ENCODE measurements at places on chromosomes 6 and 20. TPM values are rescaled to one million over a fixed set of nuclear protein-coding genes. Genes with fewer than 3 reads are reported as not detected.

Gene ZBTB22
- polyA plus RNA-seq: 15.6 TPM

- H3K4me1 ChIP-seq: no peaks in the 10 kb centered on the region
- no peak for DNase-seq
- H3K4me3 ChIP-seq: no peak overlapping the region
- H3K27ac ChIP-seq: no peak overlapping the region
- H3K27me3 ChIP-seq: no peaks in the 10 kb centered on the region
Observed at GRCh38 chr20:426566-426965, 18.5 kb downstream of the RBCK1 start.

DNA sequence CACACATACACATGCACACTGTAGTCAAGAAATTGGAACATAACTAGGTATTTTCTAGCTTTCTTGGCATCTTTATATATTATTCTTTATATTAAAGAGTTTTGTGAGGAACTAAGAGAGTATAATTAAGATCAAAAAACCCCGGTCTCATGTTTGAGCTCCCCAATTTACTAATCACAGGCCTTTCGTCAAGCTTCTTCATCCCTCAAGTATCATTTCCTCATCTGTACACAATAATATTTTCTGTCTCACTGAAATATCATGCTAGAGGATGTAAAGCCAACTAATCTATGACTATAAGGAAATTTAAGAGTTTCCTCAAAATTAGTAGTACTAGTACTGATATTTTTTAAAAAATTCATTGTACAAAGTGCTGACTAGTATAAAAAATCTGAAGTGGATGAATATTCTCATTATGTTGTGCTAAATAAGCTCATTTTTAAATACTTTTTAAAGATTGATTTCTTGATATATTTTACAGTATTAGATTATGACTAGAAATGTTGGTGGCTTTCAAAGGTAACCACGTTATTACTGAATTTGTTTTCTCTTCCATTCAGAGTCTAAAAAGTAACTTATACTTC, 28.0 kb downstream of the PEX3 start:
- no peaks in the 10 kb centered on the region for H3K27me3 ChIP-seq
- H3K4me3 ChIP-seq: no peak overlapping the region
- H3K27ac ChIP-seq: no peak overlapping the region

DNA sequence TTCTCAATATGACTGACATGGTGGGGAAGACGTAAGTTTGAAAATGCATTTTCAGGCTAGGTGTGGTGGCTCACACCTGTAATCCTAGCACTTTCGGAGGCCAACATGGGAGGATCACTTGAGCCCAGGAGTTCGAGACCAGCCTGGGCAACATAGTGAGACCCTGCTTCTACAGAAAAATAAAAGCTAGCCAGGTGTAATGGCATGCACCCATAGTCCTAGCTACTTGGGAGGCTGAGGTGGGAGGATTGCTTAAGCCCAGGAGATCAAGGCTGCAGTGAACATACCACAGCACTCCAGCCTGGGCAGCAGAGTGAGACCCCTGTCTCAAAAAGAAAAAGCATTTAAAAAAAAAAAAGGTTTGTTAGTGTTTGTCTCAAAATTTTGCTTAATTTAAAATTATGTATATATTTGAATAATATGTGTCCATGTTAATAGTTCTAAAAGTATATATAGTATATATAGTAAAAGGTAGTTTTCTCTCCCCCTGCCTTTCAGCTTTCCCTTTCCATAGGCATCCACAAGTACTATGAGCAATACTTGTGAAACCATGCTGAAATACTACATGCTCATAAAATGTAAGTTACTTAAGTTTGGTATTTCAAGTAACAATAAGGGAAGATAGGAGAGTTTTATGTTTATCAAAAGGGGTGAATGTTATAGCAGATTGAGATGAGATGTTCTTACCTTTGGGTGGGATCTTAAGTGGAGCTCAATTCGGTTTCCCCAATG, 15.1 kb downstream of the PTPRA start:
- no peaks in the 10 kb centered on the region for H3K36me3 ChIP-seq
- H3K27ac ChIP-seq: no peak overlapping the region
- no peak for DNase-seq
- H3K4me1 ChIP-seq: peaks cover 3% of the 10 kb centered on the region
- no peaks in the 10 kb centered on the region for H3K27me3 ChIP-seq
- H3K4me3 ChIP-seq: no peak overlapping the region

DNA sequence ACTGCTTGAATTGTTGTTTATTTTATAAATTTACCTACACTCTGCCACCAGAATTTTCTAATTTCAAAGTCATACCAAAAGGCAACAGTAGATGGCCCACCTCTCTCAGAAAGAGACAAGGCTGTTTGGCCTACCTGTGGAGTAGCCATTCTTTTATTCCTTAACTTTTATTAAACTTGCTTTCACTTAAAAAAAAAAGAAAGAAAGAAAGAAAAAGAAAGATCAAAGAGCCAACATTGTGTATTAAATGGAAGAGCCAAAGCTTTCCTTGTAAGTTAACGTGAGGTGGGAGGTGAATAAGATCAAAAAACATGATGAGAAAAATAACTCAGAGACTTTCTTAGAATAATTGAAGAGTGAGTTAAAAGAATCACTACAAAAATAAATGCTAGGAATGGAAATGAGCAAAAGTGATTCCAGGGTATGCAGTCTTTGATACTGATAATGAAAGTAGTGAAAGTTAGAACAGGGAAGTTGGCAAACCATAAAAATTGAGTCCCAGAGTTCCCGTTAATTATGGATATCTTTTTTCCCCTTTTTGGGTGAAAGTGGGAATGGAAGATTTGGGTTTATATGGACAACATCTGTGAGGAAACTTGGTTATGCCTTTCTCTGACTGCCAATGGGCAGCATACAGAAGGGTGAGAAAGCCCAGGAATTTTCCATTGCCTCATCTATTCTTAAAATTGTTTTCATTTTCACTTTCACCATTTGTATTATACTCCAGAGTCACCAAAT, 35.9 kb upstream of the MYB start:
- H3K27me3 ChIP-seq: no peaks in the 10 kb centered on the region
- no peaks in the 10 kb centered on the region for H3K36me3 ChIP-seq
- peak overlapping the region; percentile 41 for H3K27ac ChIP-seq

All from naive thymus-derived CD4-positive, alpha-beta T cell (primary cell).